ENCODE measurements at places on chromosomes 7 and 10.

- DNase-seq: no peak
These were observed 76.0 kb downstream of the LRMDA start for GRCh38 chr10:75507469-75507868.

GRCh38 chr10:77156406-77156879 lies 481.2 kb downstream of the KCNMA1 start:
- DNase-seq: no peak

GRCh38 chr10:25753776-25754175 lies 180.3 kb upstream of the MYO3A start:
- no peak for DNase-seq

DNA sequence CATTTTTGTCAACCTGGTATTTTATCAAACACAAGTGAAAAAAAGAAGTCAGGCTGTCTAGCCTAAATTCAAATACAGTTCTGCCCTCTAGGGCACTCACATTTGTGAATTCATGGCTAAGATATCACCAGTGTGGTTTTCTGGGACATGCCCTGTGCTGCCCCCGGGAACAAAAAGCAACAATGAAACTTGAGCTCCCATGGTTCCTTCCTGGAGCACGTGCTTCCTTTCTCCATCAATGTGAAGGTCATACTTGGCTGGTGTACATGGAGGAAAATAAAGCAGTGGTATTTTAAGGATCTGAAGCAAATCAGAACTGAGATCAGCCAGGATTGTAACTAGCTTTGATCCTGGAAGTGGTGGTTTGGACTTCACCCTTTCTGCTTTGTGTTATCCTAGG lies 128.9 kb upstream of the FRMD4A start:
- DNase-seq: no peak

DNA sequence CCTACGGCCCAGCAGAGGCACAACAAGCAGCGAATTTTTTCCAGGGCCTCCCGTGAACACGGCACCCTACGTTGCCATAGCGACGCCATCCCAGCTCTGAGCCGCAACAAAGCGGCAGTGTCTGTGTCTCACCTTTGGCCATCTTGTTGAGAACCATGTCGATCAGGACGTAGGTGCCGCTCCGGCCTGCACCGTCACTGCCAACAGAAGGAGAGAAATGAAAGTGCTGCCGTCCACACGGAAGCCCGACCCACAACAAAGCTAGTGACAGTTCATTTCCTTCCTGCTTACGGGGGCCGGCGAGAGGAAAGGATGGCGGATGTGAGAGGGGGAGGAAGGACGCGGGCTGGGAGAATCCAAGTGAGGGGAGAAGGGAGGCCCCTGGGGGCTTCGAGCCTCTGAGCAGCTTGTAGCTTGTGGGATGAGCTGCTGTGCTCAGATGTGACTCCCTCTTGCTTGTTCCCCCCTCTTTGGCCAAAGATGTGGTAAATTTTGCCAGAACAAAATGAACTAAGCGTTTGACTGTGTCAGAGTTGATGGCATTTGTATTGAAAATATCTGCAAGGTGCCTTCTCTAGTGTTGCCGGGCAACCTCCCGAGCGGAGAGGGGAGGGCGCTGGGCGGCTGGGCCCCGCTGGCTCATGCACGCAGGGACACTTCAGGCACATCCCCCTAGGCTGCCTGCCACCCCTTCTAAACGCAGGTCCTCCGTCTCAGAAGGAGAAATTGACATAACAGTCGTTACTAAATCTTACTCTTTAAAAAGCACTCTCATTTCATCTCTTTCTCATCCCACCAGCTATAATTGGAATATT lies 232.2 kb downstream of the DNAJB6 start:
- peak; percentile 57 for DNase-seq

DNA sequence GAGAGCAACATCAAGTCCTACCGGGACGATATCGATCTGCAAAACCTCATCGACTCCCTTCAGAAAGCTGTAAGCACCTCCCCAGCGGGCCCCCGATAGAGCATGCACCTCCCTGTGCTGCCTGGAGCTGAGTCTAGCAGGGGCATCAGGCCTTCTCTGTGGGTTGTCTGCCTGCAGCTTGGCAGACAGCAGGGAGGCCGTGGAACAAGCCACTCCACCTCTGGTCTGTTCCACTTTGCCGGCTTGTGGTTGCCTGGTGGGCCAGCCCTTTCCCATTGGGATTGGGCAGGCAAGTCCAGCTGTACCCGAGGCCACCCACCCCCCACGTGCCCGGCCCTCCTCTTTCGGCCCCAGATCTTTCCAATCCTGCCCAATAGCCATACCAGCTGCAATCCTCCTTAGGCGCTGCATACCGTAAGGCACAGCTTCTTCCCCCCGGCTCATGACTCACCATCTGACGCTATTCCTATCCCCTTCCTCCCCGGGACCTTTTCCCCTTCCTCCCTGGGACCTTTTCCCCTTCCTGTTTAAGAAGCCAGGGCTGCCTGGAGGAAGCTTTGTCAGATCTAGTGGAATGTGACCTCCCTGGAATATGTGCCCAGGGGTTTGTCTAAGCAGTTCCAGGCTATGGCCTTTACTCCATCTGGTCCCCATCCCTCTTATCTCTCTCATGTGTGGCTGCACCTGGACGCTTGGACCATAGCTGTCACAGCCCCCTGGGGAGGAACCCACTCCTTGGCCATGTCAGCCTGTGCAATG lies 28.1 kb upstream of the SH2D4B start:
- no peak for DNase-seq

DNA sequence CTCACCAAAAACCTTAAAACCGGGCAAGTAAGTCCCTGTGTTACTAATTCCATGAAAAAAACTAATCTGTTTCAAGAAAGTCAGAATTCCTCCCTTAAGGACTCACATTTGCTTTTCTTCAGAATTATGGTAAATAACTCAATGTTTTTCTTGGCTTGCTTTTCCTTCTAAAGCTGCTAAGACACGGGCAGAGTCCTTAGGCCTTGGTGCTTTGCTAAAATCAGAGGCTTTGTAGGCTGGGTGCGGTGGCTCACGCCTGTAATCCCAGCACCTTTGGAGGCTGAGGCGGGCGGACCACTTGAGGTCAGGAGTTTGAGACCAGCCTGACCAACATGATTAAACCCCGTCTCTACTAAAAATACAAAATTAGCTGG lies 32.0 kb downstream of the GNA12 start:
- no peak for DNase-seq

DNA sequence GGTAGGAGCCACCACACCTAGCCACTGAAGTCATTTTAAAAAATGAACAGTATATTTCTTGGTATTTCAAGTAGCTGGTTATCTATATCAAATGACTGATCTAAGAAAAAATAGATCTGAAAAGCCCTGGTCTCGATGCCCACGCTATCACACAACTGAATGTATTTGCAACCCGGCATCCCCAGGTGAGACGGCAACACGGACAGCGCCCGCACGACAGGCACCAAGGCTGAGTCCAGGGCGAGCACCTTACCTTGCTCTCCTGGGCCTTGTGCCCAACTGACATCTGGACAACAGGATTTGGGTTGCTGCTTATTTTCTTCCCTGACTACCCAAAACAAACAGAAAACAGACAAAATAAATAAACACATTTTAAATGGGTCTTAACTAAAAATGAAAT lies 44.8 kb upstream of the NCAPG2 start:
- no peak for DNase-seq

- DNase-seq: no peak
These were observed 5.1 kb downstream of the PLPP4 start for GRCh38 chr10:120462018-120462682.

DNA sequence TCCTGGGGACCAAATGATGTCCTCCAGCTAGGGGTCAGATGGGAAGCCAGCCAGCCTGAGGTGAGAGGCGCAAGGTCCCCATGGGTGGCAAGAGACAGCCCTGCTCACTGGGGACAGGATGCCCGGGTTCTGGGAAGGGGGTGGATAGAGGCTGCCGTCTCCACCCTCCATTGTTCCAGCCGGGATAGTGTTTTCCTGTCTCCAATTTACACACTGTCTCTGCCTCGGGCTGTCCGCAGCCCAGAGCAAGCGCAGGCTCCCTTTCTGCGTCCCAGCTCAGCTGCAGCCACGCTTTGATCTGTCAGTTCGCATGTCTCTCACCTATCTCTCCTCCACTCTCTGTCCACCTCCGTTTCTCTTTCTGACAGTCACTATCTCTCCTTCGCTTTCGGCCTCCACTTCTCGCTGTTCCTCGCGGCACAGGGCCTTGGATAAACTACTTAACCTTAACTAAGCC lies 2.1 kb downstream of the EPHB4 start:
- no peak for DNase-seq

GRCh38 chr10:124164264-124164663 lies 70.9 kb upstream of the CHST15 start:
- no peak for DNase-seq

DNA sequence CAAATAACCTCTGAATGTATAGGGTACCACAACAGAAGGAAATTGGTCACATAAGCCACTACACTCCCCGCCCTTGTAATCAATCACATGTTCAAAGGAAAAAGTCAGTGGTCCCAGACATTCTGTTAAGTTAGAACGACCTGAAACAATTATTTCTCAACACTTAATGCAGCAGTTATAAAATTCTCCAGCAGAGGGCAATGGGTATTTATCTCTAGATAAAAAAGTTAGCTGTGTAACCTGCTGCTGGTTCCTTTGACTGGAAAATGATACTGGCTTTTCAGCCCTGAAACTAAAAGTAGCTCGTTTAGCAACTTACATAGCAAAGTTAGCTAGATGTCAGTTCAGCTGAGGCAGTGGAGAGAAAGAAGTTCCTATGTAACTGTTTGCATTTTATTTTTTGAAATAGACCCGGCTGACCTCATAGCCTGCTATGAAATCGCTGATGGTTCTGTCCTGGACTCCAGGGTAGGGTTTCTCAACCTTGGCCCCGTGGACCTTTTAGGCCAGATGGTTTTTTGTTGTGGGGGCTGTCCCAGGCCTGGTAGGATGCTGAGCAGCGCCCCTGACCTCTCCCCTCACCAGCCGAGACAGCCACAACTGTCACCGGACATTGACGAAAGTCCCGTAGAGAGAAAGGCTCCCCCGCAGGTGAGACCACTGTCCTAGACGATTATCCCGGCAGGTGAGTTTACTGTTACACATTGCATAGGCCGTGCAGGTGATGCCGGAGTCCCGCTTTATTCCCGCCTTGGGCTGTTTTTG lies 40.2 kb upstream of the PROSER2 start:
- DNase-seq: peak; percentile 23

GRCh38 chr7:103967401-103967800 lies 22.1 kb downstream of the RELN start:
- no peak for DNase-seq

GRCh38 chr7:128934361-128935341 lies 3.1 kb upstream of the IRF5 start:
- DNase-seq: no peak

DNA sequence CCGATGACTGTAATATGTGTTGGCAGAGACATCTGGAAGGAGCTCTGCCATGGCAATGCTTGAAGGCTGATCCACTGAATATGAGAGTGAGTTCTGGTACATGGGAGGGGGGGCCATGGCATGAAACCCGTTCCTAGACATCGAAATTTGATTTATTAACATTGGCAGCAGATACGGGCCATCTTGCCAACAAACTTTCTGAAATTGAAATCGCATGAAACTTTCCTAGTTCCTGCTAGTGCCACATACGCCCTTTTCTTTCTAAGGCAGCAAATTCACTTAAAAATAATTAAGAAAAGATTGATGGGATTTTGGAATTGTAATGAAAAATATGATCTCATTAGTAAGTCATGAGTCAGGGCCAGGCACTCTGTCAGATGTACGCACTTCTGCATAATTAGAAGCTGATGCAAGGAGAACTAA lies 91.8 kb upstream of the KMT2C start:
- DNase-seq: no peak

DNA sequence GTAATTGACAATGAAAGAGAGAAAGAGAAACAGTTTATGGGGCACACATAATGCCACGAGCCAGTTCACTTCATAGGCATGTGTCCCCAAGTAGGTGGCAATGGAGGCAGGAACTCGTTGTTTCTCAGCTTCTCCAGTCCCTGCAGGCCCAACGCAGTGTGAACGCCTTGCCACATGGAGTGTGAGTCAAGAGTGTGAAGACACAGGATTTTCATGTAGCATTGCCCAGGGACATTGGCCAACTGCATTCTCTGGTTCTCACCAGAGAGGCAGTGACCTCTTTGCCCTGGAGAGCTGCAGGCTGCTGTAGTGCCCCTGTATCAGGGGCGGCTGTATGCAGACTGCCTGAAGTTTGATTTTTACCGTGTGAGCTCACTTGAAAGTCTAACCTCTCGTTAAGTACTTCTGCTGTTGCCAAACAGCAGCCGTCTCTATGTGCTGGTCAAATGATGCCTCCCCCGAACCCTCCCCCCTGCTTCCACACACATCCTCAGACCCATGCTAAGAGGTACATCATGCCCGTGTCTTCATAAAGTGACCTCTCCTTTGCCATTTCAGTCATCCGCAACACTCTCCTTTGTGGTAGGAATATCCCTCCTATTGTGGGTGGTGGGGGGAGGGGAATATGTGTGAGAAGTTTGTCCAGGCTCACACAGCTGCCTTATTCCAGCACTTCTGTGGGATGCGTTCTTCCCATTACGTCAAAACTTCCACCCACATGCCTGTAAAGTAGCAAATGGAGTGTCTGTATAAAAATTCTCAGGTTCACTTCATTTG lies 12.7 kb downstream of the LRRC18 start:
- no peak for DNase-seq

DNA sequence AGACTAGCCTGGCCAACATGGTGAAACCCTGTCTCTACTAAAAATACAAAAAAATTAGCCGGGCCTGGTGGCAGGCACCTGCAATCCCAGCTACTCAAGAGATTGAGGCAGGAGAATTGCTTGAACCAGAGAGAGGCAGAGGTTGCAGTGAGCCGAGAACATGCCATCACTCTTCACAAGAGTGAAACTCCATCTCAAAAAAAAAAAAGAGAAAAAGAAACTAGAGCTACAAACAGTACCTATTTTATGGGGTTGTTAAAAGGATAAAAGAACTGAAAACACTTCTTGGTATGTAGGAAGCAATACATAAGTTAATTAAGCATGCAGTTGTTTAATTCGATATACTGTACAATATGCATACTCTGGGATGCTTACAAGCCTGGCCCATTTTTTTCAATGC lies 216.9 kb downstream of the SORCS1 start:
- no peak for DNase-seq

DNA sequence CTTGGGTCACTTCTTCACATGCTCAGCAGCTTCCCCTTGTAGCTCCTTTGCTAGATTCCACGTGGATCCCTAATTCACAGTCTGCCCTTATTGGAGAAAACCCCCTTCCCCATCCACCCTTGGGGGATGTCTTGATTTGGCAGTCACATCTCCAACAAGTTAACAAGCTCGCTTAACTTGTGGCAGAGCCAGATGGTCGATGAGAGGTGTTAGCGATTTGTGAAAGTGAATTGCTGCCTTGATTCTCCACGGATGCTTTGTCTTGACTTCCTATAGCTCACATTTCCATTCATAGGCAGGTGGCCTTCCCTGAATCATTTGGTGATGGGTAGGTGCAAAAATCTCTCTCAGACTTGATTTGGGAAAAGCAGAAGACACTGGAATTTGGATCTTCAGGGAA lies 387.9 kb downstream of the TCERG1L start:
- DNase-seq: no peak

DNA sequence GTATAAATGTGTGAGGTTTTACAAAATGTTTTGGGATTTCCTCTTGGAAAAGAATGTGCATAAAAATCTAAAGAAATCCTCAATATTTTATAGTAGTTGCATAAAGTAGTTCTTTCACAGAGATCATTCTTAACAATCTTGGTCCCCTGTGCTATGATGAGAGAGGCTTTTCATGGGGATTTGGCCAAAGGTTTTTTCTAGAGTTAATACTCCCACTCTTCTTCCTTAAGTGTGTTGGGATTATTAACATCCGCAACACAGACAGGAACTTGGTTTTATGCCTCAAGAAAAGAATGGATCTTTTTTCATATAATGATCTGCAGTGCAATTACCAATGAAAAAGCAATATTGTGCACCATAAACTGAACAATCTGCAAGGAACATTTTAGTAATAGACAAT lies 71.5 kb downstream of the AGMO start:
- DNase-seq: no peak
